Effector CD8-positive, alpha-beta T cell (primary cell): ENCODE measurements at places on chromosomes 1 and 21.
A peak's percentile ranks its signal among the peaks of the same experiment; 100 is the strongest.

DNA sequence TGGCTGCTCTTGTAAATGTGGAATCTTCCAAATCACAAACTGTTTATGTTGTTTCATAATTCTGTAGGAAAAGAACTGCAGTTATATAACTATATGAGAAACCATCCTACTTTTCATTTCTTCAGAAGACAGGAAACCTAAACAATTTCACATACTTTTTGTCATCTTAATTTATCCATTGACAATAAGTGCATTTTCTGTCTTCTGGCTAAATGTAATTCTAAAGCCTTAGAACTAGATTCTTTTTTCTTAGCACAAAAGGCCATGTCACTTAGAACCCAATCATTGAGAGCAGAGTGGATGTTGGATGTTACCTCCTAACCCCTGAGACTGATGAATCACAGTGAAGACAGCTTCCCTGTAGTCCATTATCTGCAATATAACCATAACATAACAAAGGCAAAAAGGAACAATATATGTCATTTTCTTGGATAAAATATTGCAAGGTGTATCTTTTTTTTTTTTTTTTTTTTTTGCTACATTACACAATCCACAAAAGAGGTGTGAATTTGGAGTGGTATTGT is 410.2 kb upstream of the PRMT6 start:
- no peak for DNase-seq

DNA sequence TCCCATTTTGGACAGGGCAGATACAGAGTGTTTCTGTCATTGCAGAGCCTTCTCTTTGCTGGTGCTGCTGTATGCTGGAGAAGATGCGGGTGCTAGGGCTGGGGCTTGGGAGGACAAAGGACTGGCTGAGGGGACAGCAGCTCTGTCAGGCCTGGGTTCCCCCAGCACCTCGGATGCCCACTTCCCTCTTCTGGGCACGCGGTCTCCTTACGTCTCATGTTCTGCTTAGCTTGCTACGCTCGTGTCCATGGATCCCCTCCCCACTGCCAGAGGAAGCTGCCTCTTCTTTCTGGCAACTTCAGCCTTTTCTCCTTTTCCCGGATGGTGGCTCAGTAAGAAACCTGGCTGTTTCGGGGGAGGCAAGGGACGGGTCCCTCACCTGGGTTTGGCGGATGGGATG is 75.7 kb downstream of the ARHGEF10L start:
- DNase-seq: no peak

DNA sequence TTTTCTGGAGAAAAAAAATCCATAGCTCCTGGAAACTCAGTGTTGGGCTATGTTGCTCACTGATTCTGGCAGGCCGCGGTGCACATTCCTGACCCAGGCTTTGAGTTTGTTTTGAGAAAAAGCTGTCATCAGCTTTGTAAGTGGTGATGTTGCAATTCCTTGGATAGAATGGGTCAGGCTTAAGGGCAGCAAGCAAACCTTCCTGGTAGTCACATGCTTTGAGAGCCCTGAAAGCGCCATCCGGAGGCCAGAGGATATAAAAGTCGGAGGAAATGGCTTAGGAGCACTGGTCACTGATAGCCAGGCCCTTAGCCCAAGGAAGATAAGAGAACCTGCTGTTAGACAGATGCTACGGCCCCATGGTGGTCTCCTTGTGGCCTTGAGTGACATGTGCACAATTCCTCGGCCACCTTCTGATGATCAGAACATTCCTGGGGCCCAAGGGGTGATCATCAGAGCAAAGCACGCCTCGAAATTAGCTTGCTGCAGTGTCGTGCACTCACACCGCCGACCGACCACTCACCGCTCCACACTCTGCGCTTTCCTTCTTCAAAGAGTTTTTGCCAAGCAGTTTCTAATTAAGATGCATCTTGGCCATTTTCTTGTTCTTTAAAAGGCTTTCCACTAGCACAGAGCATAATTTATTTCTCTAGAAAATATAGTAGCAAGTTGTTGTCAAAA is 78.6 kb downstream of the MAN1C1 start:
- DNase-seq: no peak

DNA sequence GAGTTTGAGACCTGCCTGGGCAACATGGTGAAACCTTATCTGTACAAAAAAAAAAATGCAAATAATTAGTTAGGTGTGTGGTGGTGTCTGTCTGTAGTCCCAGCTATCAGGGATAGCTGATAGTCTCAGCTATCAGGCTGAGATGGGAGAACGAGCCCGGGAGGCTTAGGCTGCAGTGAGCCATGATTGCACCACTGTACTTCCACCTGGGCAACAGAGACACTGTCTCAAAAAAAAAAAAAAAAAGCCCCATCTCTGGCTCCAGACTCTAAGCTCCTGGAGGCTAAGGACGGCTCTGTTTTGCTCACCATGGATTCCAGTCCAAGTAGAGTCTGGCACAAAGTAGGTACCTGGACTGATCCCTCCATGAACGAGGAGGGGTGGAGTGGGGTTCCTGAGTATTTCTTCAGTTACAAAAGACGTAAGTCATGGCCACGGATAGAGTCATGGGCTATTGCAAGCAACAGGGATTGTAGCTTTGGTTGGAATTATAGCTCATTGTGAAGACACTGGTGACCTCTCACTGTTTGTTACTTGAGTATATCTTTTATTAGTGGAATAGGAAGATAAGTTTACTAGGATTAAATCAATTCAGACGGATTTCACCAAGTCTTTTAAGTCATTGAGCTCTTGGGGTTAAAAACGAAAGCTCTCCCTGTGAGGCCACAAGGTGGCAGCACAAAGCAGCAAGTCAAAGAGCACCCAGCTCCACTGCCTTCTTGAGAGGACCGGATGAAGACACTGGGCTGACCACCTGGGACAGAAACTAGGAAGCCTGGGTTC is 35.6 kb upstream of the TMEM61 start:
- peak; percentile 10 for DNase-seq

DNA sequence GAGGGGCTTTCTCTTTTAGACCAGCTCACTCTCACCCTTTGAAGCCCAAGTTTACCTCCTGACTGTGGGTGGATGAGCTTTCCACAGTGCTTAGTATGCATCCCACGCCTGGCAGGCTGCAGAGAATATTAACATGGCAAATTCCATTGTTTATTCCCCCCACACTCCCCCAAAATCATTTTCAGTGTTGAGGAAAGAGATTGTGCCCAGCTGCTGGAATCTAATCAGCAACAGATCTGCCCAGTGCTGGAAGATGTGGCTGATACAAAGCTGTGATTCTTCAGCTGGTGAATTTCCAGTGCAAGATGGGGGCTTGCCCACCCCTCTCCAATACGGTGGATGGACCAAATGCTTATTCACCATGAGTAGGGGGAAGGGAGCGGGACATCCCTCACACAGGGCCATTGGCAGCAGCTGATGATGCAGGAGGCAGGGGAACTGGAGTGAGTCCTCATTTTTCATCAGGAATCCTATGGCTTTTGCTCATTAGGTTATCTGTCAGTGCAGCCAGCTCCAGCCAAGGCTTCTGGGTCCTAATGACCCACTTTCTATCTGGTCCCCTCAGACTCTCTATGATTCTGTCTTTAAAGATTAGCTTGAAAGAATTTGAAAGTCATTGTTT is 39.7 kb upstream of the KCNA3 start:
- no peak for DNase-seq

DNA sequence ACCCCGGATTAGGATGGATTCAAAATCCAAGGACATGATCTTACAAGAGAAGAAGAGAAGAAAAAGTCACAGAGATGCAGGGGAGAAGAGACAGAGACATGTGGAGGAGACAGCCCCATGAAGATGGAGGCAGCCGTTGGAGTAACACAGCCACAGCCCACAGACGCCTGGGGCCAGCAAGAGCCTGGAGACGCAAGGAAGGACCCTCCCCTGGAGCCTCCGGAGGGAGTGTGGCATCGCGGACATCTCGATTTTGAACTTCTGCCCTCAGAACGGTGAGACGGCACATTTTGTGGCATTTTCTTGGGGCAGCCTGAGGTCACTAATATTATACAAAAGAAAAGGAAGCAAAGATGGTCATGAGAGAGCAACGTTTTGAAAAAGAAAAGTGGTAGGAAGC is 28.8 kb downstream of the ABCG1 start:
- DNase-seq: no peak

- DNase-seq: no peak
Observed at GRCh38 chr1:170587253-170587593, 55.3 kb downstream of the GORAB start.

DNA sequence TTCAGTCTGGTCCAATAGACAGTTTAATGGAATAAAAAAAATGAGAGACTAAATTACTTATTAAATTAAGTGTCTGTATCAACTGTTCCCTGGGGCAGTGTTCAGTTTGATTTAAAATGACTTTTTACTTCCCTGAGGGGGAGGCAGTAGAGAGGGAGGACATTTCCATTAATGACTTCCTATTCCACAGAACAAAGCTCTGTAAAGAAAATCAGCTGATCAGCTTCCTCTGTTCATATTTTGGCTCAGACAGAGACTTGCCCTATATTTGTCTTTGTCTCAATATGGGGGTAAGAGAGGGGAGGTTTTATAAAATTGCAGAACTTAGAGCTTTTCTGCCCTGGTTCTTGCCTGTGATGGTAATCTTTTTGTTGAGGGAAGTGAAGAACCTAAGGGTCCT is 8.4 kb downstream of the CFAP126 start:
- DNase-seq: no peak

DNA sequence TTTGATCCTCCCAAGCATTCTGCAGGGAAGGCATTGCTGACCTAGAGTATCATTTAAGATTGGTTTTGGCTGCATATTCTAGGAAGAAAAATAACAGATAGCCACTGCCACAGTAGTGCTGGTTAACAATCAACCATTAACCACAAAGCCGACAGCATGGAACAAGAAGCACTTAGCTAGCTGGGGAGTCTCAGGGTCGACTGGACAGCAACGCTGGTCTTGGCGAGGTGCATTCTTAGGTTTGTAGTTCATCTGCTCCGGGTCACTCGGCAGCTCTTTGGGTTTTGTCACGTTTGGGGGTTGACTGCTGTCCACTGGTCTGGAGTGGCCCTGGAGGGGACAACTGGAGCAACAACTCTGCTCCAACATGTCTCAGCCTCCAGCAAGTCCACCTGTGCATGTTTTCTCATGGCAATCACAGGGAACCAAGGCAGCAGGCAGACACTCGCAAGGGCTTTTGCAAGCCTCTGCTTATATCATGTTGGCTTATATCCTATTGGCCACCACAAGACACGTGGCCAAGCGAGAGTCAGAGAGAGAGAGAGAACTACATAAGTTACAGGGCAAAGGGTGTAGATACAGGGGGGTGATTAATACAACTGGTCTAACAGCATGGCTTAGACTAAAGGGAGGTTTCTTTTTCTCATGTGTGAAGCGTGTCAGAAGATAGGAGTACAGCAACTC is 99.5 kb downstream of the LACTBL1 start:
- no peak for DNase-seq

DNA sequence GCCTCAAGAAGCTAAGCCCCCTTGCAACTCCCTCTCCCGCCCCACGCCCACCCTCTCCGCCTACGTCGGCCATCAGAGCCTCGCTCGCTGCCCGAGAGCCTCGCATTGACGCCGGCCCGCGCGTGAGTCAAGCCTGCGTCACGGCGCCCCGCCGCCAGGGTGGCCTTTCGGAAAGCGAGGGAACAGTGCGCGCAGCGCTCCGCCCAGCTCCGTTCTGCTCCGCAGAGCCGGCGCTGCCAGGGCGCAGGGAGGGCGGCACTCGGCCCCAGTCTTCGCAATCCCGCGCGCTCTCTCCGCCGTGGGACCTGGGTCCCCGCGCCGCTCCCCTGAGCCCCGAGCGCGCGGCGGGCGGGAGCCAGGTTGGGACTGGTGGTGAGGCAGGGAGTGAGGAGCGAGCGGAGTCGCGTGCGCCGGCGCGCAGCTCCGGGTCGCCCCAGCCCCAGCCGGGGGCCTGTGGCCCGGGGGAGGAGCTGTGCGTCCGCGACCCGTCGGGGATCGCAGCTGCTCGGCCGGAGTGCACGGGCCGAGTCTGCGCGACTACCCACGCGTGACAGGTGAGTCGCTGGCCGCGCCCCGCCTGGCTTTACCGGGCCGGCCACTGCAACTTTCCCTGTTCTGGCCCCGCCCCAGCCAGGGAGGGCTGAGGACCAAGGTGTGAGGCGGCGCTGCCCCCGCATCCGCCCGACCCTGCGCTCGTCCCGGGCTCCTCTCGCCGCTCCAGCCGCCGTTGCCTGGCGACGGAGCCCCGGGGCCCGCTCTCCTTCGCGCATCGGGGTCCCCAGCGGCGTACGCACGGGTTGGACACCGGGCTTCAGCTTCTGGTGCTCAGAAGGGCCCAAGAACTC is at the start of gene SLC6A17:
Gene SLC6A17, plus strand, starts transcription at position 165 of the 845 bp plus-strand sequence. CDS start 16,436 bp downstream, outside the sequence.
- DNase-seq: no peak

GRCh38 chr21:20207335-20207734 is 790.9 kb upstream of the NCAM2 start:
- DNase-seq: no peak

- DNase-seq: no peak
Observed at GRCh38 chr1:238186887-238187574, 296.3 kb upstream of the ZP4 start.

- DNase-seq: no peak
Observed at GRCh38 chr1:151238467-151238739, 16.1 kb upstream of the PSMD4 start.

- DNase-seq: no peak
Observed at GRCh38 chr1:79694241-79694640, 687.7 kb upstream of the ADGRL4 start.

DNA sequence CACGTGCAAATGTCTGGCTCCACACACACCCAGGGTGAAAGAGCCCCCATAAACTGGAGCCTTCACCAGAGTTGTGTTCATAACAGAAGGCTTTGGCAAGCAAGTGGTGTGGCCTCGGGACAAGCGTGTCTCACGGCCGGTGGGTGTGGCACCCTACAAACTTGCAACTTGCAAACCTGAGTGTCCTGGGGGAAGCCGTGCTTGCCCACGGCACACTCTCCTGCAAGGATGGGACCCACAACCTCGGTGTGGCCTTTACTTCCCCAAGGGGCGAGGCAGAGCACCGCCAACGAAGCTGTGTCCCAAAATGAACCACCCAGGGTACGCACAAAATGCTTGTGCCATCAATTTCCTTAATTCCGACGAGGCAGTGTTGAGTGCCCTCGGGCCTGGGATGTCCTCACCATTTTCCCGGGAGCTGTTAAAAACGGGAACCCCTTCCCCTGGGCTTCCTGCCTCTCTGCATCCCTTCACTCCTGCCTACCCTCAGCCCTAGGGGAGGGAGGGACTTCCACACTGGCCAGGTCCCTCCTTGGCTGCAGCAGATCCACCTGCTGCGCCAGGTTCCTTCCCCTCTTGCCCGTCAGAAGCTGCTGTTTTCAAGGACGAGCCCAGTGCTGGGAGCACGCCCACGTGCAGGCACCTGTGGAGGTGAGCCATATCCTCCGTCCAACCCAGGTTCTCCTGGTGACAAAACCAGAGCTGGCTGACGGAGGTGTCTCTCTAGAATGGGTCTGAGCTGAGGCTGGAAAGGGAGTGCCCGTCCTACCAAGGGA is 111.4 kb downstream of the NPHP4 start:
- DNase-seq: no peak
